ENCODE measurements at places on chromosomes 3 and 15.

GRCh38 chr15:89462198-89462912 is 34.0 kb downstream of the RHCG start:
- peak; percentile 78 for DNase-seq

DNA sequence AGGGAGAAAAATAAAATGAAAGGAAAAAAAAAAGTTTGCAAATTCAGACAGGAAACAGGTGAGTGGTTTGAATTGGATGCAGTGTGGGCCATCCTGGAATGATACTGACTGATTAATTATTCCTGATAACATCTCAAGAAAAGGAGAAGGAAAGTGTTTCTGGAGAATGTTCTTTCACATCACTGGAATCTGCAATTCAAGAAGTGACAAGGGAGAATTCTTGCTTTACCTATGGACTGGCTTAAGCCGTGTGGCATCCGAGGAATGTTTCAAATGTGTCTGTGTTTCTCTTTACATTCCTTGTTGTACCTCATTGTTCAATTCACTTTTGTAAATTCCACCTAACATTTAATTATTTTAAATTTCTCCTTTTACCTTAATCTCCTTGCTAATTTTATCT is 465.0 kb downstream of the EPHB1 start:
- no peak for DNase-seq

DNA sequence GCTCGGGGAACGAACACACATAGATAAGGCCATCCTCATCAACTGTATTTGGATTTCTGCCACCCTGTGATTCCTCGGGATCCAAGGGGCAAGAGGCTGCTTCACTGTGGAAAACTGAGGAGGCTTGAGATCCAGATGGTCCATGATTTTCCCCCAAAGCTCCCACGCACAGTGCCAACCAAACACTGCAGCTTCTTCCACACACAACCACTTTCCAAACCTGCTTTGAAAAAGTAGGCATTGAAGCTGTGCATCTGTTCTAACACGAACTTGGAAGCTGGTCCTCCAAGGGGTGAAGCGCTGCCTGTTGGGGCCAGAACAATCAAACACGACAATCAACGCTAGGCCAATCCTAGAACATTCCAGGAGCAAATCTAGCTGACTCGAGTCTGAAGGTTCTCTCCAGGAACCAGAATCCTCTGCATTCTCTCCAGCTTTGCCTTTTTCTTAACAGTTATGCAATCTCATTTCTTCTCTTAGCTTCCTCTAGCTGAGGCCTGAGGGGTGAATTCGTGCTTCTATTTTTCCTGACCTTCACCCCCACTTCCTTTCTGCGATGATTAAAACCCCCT is 104.4 kb downstream of the LRRK1 start:
- no peak for DNase-seq

- no peak for DNase-seq
These were observed 33.8 kb downstream of the NBEAL2 start for GRCh38 chr3:47013231-47013630.

DNA sequence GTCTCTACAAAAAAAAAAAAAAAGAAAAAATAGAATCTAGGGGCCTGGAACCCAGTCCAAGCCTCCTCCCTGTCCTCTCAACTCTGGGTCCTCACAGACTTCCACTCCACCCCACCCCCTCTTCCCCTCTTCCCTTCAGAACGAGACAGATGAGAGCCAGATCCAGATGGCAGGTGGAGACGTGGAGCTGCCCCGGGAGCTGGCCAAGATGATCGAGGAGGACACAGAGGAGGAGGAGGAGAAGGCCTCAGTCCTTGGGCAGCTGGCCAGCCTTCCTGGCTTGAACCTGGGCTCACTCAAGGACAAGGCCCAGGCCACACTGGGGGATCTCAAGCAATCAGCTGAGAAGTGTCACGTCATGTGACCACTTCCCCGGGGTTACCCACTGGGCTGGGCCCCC is 3.6 kb downstream of the CPLX3 start:
- no peak for DNase-seq

GRCh38 chr15:88954431-88955277 is 41.5 kb upstream of the MFGE8 start:
- peak; percentile 15 for DNase-seq

DNA sequence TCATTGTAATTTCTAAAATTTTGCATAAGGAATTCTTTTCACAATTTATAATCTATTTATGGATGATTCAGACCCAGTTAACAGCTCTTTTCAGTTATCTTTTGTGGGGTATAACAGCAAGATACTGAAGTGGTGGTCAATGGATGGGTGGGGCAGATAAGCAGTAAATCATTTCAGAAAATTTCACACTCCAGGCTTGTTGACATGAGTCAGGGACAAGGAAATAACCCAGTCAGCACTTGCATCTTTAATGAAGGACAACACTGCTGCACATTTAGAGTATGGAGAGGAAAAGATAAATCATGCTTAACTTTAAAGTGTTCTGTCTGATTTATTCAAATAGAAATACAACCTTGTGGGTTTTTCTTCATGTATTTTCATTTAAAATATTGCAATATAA is 181.6 kb downstream of the ROBO1 start:
- no peak for DNase-seq

- no peak for DNase-seq
These were observed 35.2 kb downstream of the MYZAP start for GRCh38 chr15:57626713-57627440.

DNA sequence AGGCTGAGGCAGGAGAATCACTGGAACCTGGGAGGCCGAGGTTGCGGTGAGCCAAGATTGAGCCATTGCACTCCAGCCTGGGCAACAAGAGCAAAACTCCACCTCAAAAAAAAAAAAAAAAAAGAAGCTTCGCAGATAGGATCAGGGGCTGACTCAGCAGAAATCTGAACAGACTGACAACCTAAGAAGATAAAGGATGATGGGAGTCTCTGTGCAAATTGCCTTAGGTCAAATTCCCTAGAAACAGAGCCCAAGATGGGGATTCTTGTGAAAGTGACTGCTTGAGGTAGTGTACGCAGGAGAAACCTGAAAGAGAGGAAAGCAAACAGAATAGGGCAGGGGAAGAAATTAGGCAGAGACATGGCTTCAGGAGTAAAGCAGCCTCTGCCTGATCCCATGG is 160.8 kb upstream of the LRIG1 start:
- no peak for DNase-seq

- peak; percentile 83 for DNase-seq
These were observed 136.5 kb upstream of the MLF1 start for GRCh38 chr3:158434412-158435038.

- DNase-seq = no peak
These were observed 34.3 kb downstream of the U2SURP start for GRCh38 chr3:143035466-143036211.

DNA sequence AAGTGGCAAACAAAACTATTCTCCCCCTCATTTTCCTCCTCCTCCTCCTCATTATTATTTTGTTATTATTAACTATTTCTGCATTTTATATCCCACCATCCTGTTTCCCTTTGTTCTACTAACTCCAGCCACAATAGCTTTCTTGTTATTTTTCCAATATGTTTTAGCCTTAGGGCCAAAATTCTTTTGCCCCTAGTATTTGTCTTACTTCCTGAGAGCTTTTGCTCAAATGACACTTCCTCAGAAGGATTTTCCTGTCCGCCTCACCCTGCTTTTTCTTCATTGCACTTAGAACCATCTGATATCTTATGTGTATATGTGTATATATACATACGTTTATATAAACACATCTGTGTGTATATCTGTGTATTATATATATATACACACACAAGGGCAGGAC is 32.7 kb upstream of the NUDT16 start:
- no peak for DNase-seq

DNA sequence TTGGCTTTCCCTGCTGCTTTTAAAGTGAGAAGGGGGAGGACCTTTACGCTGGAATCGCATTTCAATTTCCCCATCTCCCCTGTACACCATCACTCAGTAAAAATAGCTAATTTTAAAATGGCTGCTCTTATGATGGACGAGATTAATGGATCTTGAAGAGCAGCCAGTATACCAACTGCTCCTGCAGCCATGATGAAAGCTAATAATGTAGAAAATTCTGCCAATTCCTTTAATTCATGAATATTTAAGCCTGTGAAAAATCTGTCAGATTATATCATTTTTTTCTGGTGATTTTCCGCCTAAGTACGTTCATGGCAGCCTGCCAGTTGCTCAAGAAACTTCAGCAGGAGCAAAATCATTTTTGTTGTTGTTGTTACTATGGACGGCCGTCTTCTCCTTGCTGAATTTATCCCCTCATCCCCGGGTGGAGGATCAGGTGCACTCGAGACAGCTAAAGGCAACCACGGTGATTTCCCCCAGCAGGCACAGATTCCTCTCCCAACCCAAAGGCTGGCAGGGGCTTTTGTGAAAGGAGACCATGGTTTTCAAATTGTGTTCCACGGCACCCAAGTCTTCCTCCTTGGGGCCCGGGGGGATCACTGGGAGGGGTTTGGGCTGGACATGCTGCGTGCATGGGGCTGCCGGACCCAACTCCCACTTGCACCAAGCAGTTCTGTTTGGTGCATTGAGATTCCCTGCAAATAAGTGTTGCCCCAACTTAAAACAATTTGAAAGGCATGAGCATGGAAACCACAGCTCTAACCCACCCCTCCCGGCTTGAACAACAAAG is 289.6 kb downstream of the UACA start:
- DNase-seq = no peak

DNA sequence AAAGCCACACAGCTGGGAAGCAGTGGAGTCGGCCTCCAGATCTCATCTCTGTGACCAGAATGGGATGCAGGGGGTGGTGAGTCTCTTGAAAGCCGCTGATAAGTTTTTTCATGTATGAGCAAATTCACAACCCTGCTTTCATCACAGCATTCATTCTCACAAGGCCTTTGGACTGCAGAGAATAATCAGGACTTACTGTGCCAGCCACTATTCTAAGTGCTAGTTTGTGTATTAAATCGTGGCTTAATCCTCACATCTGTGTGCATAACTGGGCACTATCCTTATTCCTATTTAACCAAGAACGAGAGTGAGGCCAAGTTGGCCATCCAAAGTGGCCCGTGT is 64.2 kb upstream of the POLG start:
- DNase-seq = no peak

GRCh38 chr3:187737368-187738070 is 7.7 kb downstream of the BCL6 start:
- DNase-seq = no peak

DNA sequence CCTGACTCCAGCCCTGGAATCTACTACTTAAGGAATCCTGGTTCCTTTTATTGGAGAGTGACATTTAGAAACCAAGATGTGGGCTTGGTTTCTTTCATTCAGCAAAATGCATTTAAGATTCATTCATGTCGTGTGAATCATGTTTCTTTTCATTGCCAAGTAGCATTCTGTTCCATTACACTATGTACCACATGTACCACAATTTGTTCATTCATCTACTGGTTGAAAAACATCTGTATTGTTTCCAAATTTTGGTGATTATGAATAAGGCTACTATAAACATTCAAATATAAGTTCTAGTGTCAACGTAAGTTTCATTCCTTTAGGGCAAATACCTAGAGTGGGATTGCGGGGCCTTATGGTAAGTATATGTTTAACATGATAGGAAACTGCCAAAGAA is 264.2 kb downstream of the VPS13C start:
- no peak for DNase-seq

DNA sequence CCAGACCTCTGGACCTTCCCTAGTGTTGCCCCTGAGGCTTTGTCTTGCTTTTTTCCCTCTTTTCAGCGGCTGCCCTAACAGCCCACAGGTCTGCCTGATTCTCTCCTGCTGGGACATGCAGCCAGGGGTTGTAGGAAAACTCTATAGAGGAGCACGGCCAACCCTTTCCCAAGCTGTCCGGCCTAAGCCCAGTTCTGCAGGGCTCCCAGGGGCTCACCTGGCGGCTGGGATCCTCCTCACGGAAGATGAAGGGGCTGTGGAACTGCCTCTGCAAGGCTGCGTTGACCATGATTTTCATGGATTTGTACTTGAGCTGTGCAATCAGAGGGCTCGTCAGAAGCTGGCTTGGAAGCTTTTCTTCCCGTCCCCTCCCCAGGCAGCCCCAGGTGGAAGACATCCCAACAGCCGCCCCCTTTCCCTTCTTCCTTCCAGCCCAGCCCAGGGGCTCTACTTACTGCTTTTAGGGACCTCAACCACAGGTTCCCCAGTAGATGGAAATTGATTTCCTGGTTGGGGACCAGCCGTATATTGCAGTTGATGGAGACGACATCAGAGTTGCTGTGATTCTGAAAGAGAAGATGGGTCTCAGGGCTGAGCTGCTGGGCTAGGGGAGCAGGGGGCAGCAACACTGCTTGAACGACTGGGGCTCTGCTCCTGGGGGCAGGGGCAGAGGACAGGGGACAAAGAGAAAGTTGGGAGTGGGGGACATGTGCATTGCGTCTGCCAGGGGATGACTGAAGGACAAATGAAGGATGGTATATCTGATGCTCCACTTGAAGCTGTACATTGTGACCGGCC is 29.8 kb downstream of the FEM1B start:
- DNase-seq = no peak

- DNase-seq = no peak
These were observed 23.3 kb upstream of the RAB11A start for GRCh38 chr15:65845826-65846519.

DNA sequence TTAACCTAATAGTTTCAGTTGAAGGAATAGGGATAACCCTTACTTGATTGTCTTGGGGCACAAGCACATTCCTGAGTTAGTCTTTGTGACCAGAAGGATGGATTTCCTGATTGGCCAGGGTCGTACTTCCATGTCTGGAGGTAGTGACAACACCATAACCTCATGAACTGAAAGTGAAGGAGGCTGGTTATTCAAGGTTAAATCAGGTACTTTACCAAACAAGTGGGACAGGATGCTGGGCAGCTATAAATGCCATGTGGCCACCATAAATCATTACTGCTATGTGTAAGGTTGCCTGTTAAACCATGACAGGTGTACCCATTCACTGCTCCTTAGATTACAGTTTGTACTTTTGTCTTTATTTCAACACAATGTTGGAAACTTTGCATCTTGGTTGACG is 128.3 kb upstream of the SAMMSON start:
- no peak for DNase-seq

DNA sequence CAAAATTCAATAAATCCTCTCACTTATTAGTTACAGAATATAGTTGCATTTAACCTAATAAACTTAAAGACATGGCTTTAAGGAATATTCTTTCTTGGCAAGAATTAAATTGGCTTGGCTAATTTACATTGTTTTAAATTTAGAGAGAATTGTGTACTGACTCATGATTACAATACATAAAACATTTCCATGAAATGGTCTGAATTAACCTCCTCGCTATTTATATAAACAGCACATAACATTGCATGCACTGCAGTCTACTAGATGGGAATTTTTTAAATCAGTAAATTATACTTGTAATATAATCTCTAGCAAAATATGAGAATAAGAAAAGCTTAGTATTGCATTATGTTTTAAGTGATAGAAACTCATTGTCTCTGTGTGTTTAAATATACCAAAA is 268.9 kb downstream of the SHOX2 start:
- DNase-seq = no peak

DNA sequence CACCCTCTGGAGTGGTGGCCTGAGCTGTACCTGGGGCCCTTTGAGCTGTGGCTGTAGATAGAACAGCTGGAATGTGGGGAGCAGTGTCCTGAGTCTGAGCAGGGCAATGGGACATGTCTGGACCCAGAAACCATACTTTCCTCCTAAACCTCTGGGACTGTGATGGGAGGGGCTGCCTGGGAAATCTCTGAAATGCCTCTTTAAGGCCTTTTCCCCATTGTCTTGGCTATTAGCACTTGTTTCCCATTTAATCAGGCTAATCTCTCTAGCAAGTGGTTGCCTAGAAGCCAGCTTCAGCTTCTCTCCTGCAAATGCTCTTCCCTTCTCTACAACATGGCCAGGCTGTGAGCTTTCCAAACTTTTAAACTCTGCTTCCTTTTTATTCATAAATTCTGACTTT is 58.5 kb upstream of the SPATA16 start:
- no peak for DNase-seq
